NCI-H526 (cell line): ENCODE measurements at places on chromosomes 3 and 15.

DNA sequence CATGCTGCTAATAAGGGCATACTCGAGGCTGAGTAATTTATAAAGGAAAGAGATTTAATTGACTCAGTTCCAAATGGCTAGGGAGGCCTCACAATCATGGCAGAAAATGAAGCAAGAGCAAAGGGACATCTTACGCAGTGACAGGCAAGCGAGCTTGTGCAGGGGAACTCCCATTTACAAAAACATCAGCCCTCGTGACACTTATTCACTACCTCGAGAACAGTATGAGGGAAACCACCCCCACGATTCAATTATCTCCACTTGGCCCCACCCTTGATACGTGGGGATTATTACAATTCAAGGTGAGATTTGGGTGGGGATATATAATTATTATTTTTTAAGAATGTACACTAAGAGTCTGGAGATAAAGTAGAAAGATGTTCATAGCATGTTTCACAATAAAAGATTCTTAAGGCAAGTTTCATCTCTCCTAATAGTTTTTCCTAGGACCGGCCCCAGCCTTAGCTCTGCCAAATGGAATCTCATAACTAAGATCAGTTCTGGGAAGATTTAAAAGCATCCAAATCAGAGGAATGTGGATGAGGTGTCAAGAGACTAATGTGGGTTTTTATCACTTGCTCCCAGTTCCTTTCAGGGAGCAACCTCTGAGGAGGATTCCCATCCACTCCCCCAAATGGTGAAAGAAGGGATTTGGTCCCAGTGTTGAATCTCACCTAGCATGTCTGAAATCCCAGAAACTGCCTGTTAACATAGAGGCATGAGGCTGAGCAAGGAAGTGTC, 221.0 kb downstream of the ZMAT3 start:
- no peak for DNase-seq

DNA sequence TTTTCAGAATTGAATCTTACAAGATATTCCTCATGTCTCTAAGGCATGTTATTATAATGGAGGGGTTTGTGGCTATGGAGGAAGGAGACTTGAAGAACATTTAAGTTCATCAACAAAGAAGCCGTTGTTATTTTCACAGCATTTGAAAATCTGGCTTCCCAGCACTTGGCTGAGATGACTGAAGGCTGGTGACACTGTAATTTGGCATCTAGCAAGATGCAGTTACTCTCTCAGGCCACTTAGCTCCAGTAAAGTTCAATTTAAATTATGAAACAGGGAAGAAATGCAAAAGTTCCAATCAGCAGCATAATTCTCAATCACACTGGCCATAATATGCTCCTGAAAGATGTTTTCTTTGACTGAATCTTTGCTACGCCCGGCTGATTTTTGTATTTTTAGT, 139.4 kb upstream of the NUDT16 start:
- no peak for DNase-seq

DNA sequence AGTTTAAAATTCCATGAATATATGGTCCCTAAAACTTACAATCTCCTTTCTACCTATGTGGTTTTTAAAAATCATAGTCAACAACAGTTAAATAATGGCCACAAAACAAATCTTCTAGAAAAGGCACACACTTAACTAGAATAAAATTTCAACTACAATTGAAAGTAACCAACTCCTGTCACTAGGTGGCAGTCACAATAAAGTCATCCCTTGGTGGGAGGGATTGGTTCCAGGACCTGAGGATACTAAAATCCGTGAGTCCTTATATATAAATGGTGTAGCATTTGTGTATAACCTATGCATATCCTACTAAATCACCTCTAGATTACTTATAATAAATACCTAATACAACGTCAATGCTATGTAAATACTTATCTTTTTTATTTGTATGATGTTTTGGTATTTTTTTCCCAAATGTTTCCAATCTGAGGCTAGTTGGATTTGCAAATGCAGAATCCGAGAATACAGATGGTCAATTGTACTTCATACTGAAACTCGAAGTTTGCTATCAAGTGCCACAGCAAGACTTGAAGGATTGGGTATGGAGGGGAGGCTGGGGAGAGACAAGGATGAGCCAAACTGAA, 172.6 kb downstream of the FMN1 start:
- peak; percentile 18 for DNase-seq

DNA sequence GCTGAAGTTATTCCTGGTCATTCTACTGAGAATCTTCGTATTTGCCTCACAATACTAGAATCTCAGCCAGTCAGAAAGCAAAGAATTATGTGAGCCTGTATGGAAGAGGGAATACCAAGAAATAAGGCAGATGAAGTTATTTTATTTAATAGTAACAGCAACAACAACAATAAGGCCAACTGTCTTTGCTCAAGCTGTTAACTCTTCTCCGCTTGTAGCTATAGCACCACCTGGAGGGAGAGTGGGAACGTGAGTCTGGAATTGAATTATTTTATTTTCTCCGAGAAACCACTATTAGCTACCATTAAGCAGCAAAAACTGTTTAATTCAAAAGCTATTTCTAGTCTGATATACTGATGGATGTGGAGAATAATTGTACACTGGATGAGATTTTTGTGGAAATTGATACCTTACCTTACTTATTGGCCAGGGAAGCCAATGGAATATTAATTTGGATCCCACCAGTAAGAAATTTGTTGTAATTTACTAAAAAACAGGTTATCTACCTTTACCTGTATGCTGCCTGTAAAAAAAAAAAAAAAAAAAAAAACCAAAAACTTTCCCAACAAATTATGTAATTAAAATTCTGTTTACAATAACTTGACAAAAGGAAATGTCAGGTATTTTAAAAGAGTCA, 50.1 kb downstream of the CALML4 start:
- peak; percentile 42 for DNase-seq

GRCh38 chr3:185342459-185343174, 20.3 kb upstream of the MAP3K13 start:
- DNase-seq: no peak

- DNase-seq: peak; percentile 19
These were observed 38.3 kb downstream of the CPN2 start for GRCh38 chr3:194312743-194313281.

GRCh38 chr3:87260270-87260669, 16.1 kb downstream of the POU1F1 start:
- peak; percentile 2 for DNase-seq

DNA sequence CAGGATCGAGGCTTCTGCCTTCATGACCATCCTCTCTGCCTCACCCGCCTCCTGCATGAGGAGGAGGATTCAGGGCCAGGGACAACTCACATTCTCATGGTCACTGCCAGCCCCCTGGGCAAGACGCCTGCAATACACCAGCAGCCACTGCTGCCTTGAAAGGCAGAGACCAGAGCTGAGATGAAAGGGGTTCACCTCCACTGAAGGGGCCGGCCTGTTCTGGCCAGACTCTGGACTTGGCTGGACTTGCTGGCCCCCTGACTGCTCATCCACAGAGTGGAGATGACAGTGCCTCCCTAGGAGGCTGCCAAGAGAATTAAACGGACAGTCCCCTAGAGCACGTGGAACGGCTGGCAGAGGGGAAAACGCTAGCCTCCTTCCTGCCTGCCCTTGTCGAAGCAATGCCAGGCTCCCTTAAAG, 35.2 kb downstream of the MGLL start:
- no peak for DNase-seq

GRCh38 chr3:191430103-191430502, 30.9 kb upstream of the PYDC2 start:
- no peak for DNase-seq

GRCh38 chr3:73624017-73624820, 522 bp downstream of the PDZRN3 start:
- DNase-seq: peak; percentile 23

DNA sequence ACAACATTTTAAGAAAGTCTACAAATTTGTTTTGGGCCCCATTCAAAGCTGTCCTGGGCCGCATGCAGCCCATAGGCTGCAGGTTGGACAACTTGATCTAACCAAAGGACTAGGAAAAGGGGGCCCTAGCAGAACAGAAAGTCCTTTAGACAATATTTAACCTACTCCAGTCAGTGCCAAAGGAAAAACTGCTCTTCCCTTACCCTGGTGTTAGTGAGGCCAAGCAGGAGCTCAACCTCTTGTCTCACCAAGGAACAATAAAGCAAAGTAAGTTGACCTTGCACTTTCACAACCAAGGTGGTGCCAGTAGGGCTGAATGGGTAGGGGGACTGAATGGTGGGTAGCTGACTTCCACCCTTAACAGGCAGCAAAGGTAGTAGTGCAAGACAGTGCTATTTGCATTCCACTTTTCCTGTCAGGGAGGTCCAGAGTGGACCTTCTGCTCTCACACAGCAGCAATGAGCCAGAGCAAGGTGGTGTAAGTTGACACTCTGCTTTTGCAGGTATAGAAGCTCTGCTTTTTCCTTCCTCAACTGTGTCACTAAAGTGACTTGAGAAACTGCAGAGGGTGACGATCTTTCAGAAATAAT, 124.9 kb downstream of the WDR72 start:
- no peak for DNase-seq

DNA sequence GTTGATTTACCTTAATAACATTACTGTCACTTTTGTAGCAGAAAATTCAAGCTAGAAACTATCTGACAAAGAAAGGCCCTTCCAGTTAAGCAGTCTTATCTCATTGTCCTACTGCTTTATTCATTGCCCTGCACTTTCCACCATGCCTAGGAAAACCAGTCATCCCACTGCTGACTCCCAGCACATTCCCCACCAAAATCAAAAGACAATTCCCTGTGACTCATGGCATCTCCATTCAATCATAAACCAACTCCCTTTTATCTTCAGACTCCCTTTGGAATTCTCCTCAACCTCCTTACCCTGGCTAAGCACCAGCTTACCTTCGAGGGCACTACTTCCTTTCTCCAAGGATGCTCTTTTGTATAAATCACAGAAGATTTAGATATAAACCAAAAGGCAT, 184.3 kb downstream of the PLCH1 start:
- no peak for DNase-seq

GRCh38 chr3:13461169-13462124, 18.7 kb upstream of the HDAC11 start:
- DNase-seq: peak; percentile 77

GRCh38 chr3:173401369-173401768, 3.8 kb downstream of the NLGN1 start:
- DNase-seq: no peak

DNA sequence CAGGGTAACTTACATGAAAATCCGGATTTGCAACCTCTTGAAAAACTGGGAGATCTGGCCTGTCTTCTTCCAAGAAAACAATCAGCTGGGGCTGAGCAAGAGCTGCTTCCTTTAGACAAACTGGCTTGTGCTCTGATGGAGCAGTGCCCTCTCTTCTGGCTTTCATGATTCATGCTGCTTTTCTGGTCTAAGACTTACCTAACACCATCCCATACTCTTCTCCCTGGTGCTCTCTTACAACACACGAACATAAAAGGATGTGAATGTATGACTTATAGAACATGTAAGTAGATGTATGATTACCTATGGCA, 9.9 kb downstream of the TJP1 start:
- DNase-seq: no peak

- peak; percentile 43 for DNase-seq
These were observed at the start of gene CELSR3 for GRCh38 chr3:48662753-48663488. CELSR3 (minus strand) TSS chr3:48662886; CDS start chr3:48662634, 252 bp downstream.

- DNase-seq: no peak
These were observed 188.3 kb upstream of the EOMES start for GRCh38 chr3:27910456-27910855.

- peak; percentile 16 for DNase-seq
These were observed 36.3 kb downstream of the LRTM1 start for GRCh38 chr3:54891540-54891897.

DNA sequence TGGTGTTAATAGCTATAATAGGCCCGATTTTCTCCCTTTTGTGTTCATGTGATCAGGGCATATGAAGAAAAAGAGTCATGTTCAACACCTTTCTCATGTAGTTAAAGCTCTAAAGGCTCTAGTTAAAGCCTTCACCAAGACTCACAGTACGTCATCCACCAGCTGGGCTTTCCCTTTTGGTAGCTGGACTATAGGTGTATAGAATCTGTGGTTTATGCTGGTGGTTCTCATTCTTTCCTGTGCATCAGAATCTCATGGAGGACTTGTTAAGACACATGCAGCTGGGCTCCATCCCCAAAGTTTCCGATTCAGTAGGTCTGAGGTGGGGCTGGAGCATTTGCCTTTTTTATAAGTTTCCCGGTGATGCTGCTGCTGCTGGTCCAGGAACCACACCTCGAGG, 31.0 kb downstream of the CFAP91 start:
- DNase-seq: no peak

DNA sequence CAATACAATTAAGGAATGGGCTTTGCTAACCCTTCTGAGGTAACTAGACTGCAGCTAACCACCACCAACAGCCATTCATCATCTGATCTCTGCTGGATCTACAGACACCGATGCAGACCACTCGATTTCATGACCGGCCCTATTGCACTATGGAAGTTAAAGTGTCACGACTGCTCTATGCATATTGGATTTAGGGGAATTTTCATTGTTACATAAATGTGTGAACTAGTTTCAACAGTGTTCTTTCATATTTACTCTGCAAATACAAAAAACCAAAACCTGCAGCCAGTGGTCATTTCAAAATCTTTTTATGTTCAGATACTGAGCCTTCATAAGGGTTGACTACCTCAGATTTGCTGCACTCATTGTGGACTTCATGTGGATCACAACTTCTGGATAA, 14.5 kb downstream of the CDV3 start:
- DNase-seq: no peak

DNA sequence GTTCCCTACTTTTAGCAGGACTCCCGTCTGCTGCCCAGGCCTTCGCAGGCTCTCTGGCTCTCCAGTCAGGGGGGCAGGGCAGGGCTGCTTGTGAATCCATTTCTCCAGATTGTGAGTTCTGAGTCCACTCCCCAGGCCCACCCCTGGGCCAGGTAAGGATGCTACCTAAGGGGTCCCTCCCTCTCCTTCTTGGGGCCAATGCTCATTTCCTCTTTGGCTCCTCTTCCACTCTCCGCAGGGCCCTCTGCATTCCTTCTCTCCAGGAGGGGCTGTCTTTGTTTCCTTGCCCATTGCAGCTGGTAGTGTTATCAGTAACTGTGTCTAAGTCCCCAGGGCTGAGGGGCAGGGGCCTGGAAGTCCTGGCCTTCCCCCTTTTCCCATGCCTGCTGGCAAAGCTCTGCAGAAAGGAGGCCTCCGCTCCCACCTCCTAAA, 13.0 kb upstream of the CACNA2D2 start:
- no peak for DNase-seq

DNA sequence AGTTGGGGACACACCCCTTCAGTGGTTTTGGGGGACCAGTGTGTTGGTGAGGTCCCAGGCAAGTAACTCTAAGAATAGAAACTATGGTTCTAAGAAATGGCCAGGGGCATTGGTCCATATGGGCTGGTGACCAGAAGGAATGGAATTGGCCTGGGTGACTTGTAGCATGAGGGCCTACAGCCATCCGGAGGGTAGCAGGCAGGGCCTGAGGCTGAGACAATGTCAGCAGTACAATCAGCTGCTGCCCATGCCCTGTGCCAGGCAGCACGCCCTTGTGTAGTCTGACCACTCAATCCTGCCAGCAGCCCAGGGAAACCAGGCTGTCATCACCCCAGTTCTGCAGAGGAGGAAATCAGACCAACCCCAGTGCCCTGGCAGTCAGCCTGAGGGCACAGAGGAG, 100.6 kb downstream of the DNAJB8 start:
- no peak for DNase-seq
